ENCODE measurements at places on chromosomes 6 and 20. TPM values are rescaled to one million over a fixed set of nuclear protein-coding genes. Genes with fewer than 3 reads are reported as not detected.

DNA sequence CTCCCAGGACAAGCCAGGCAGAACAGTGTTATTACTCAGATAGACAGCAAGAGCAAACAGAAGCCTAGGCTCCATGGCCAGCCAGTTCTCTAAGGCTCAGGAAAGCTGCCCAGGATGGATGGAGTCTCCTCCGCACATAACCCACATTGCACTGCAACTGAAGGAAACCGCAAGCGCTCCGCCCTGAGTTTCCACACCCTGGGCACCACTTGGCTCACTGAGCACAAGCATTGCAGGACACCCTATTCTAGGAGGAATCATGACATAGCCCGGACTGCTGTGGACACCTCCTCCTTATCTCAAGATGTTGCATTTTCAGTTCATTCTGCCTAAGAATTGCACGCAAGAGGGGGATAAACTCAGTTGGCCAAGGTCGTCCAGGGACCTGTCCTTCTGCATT, 42.9 kb downstream of the LINC00237 start:
- H3K36me3 ChIP-seq, result no peaks in the 10 kb centered on the region
- no peak for DNase-seq
- H3K27me3 ChIP-seq, result peaks cover 27% of the 10 kb centered on the region
- no peaks in the 10 kb centered on the region for H3K4me1 ChIP-seq

GRCh38 chr20:37757550-37757949, 63.7 kb downstream of the CTNNBL1 start:
- H3K4me1 ChIP-seq, result no peaks in the 10 kb centered on the region
- no peak overlapping the region for H3K27ac ChIP-seq
- H3K4me3 ChIP-seq, result no peak overlapping the region
- no peak for DNase-seq

- DNase-seq, result peak; percentile 81
- H3K27me3 ChIP-seq, result no peaks in the 10 kb centered on the region
- H3K4me3 ChIP-seq, result no peak overlapping the region
- no peaks in the 10 kb centered on the region for H3K36me3 ChIP-seq
- peaks cover 8% of the 10 kb centered on the region for H3K4me1 ChIP-seq
Measured at GRCh38 chr6:3990692-3991491, 88.0 kb downstream of the FAM217A start.

DNA sequence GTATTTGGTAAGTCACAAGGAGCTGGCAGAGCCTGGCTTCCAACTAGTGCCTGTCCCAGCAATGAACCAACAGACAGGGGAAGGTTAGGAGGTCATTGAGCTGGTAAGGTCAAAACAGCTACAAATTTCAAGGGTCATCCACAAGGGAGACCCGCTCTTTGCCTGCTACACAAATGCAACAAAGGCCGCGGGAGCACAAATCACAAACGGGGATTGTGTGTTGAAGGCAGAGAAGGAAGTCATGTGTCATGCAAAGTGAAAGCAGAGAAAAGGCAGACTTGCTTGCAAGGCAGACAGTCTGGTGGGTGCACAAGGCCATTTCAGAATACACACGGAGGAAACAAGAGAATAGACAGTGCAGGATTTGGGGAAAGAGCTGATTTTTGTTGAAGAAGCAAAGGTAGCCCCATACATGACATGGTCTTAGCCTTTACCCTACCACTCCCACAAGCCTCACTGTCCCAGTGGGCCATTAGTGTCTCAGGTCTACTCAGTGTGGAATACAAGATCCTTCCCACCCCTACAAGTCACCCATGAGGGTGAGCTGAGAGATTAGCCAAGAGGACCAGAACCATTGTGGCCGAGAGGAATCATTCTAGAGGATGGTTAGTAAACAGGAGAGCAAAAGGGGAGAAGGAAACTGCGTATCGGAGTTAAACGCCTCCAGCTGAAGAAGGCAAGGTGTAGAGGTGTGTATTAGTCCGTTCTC, 18.1 kb upstream of the SAMHD1 start:
- H3K36me3 ChIP-seq, result peaks cover 2% of the 10 kb centered on the region
- H3K27ac ChIP-seq, result peak overlapping the region; percentile 80
- DNase-seq, result peak; percentile 55
- H3K4me1 ChIP-seq, result peaks cover 61% of the 10 kb centered on the region

DNA sequence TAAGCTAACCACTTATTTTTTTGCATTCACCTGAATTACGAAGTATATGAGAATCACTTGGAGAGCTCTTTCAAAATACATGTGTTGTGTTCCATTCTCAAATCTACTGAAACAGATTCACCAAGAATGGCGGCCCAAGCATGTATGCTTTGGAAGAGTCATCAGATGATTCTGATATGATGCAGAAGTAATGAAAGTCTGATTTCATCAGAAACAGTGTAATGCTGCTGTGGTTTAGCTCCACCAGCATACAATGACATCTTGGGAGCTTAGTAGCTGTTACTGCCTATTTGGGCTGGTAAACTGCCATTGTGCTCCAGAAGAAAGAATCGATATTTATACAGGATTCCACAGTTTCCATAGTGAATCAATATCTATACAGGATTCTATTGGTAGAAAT, 52.9 kb downstream of the UBR2 start:
- peaks cover 16% of the 10 kb centered on the region for H3K4me1 ChIP-seq
- H3K36me3 ChIP-seq, result peaks cover 29% of the 10 kb centered on the region
- no peaks in the 10 kb centered on the region for H3K27me3 ChIP-seq
- H3K27ac ChIP-seq, result peak overlapping the region; percentile 69
- peak; percentile 44 for DNase-seq

DNA sequence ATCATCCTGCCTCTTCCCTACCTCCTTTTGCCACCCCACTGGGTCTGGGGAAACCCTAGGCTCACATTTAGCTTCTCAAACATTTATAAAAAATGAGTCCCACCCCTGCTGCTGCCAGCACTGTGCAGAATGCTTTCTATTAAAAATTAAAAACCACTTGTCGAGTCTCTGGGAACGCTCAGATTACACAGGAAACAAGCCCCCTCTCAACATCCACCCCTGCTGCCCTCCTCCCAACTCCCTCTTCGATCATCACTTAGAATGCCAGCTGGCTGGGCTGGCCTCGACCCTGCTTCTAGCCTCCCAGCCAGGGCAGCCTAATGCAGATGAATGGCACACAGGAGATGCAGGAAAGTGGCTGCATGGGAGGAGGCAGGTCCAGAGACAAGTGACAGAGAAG, 75.8 kb downstream of the CDH22 start:
- H3K27ac ChIP-seq, result no peak overlapping the region
- no peak for DNase-seq
- no peaks in the 10 kb centered on the region for H3K36me3 ChIP-seq
- no peaks in the 10 kb centered on the region for H3K4me1 ChIP-seq

- H3K27ac ChIP-seq, result no peak overlapping the region
- H3K27me3 ChIP-seq, result peaks cover 27% of the 10 kb centered on the region
Measured at GRCh38 chr20:38645351-38645750, 43.7 kb downstream of the ARHGAP40 start.

GRCh38 chr6:89527634-89528033, 94.7 kb downstream of the ANKRD6 start:
- no peak for DNase-seq
- no peak overlapping the region for H3K4me3 ChIP-seq
- no peaks in the 10 kb centered on the region for H3K27me3 ChIP-seq

GRCh38 chr6:56890683-56891429, 64.1 kb upstream of the BEND6 start:
- H3K36me3 ChIP-seq, result no peaks in the 10 kb centered on the region
- no peak overlapping the region for H3K4me3 ChIP-seq
- peak overlapping the region; percentile 48 for H3K27ac ChIP-seq
- no peaks in the 10 kb centered on the region for H3K27me3 ChIP-seq

- H3K4me1 ChIP-seq, result peaks cover 30% of the 10 kb centered on the region
- peaks cover 19% of the 10 kb centered on the region for H3K36me3 ChIP-seq
- no peak for DNase-seq
Measured at GRCh38 chr20:17659801-17660200, 22.2 kb downstream of the RRBP1 start.

DNA sequence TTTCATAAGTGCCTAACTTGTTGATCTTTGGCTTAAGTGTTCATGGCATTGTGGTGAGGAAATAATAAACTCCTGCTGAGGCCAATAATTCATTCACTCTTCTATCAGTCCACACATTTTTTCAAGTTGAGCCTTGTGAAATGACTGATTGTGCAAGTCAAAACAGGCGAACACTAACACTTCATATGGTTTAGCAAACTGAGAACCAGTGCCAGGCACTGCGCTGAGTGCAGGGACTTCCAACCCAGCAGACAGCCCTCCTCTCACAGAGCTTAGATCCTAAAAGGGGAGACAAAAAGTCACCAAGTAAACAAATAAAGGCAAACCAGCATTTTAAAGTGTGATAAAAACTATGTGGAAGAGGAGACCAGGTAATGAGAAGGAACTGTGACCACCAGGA, 435.0 kb downstream of the PTPRT start:
- no peaks in the 10 kb centered on the region for H3K27me3 ChIP-seq
- no peaks in the 10 kb centered on the region for H3K36me3 ChIP-seq
- no peak for DNase-seq
- H3K4me1 ChIP-seq, result no peaks in the 10 kb centered on the region

GRCh38 chr6:158121335-158121734, 46.7 kb downstream of the SERAC1 start:
- H3K27me3 ChIP-seq, result no peaks in the 10 kb centered on the region
- no peak overlapping the region for H3K27ac ChIP-seq
- no peak overlapping the region for H3K4me3 ChIP-seq
- no peaks in the 10 kb centered on the region for H3K4me1 ChIP-seq

GRCh38 chr6:14641423-14642135, 524.0 kb downstream of the CD83 start:
- peaks cover 2% of the 10 kb centered on the region for H3K27me3 ChIP-seq
- H3K4me3 ChIP-seq, result no peak overlapping the region
- H3K36me3 ChIP-seq, result no peaks in the 10 kb centered on the region
- no peak overlapping the region for H3K27ac ChIP-seq
- DNase-seq, result no peak
- H3K4me1 ChIP-seq, result peaks cover 32% of the 10 kb centered on the region

DNA sequence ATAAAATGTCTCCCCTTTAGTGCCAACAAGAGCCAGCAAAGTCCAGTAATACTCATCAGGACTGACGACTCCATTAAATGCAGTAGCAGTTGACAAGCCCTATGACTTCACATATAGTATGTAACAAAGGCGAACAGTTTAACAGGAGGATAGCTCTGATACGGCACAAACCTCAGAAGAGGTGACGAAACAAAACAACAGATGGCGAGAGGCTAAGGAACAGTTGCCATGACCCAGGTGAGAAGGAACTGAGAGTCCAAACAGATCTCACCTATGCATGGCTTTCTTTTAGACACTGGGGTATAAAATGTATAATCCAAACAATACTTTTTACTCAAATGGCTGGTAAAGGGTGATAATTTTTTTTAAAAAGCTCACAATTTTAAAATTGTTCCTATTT, 37.1 kb downstream of the SYNE1 start:
- no peak overlapping the region for H3K27ac ChIP-seq
- no peak for DNase-seq
- H3K36me3 ChIP-seq, result no peaks in the 10 kb centered on the region
- H3K4me3 ChIP-seq, result no peak overlapping the region
- no peaks in the 10 kb centered on the region for H3K4me1 ChIP-seq

The RSPO3 gene
- not detected for total RNA-seq

The RSPO4 gene
- total RNA-seq, result not detected

The PGC gene
- not detected for total RNA-seq

The DUSP22 gene
- 28.0 TPM for total RNA-seq

The CARMIL1 gene
- 2.7 TPM for total RNA-seq

The PLCB4 gene
- not detected for total RNA-seq

All from activated CD4-positive, alpha-beta memory T cell treated with anti-CD3 and anti-CD28 coated beads for 36 hours (primary cell).